ENCODE measurements at places on chromosomes 5 and 9. TPM values are rescaled to one million over a fixed set of nuclear protein-coding genes. Genes with fewer than 3 reads are reported as not detected.

The FCN2 gene
- 0.33 TPM for polyA plus RNA-seq

The WDR31 gene
- polyA plus RNA-seq: 4.6 TPM

The MED10 gene
- 35.7 TPM for polyA plus RNA-seq

The MYOZ3 gene
- polyA plus RNA-seq: 1.6 TPM

The TMEM245 gene
- polyA plus RNA-seq: 28.1 TPM

All from ovary (tissue), 10 donors.